Ascending aorta (tissue), 2 donors: ENCODE measurements at places on chromosomes 1 and 21. TPM values are rescaled to one million over a fixed set of nuclear protein-coding genes. Genes with fewer than 3 reads are reported as not detected.

Gene GNAT2
- total RNA-seq = not detected

DNA sequence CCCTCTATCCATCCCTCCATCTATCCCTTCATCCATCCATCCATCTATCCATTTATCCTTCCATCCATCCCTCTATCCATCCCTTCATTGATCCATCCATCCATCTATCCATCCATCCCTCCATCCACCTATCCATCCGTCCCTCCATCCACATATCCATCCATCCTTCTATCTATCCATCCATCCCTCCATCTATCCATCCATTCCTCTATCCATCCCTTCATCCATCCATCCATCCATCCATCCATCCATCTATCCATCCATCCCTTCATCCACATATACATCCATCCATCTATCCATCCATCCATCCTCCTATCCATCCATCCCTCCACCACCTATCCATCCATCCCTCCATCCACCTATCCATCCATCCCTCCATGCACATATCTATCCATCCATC is 23.6 kb downstream of the MATN1 start:
- no peak for DNase-seq

- DNase-seq = peak; percentile 74
Measured at GRCh38 chr1:157105988-157106812, 6.6 kb upstream of the ETV3L start.

Gene RRP1
- total RNA-seq = 52.0 TPM

Gene CCDC185
- total RNA-seq = not detected

- no peak for DNase-seq
Measured at GRCh38 chr1:93483606-93484005, 35.7 kb downstream of the FNBP1L start.

DNA sequence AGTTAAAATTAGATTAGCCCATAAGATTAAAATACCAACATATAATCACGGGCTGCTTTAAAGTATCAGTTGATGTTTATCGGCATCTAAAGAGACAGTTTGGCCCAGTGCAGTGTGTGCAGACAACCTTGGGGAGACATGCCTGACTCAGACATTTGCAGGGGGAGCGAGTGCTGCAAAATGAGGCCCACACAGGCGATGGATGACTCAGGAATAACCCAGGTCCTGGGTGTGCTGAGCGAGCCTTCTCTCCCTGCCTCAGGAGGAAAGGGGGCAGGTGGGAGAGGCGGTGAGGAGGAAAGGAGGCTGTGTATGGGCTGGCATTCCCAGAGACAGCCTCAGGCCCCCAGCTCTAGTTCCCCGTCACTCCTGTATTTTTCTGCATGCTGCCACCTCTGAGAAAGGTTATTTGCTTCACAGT is 9.0 kb downstream of the SLC9A1 start:
- peak; percentile 31 for DNase-seq

Gene ASCL5
- not detected for total RNA-seq

Gene S100A9
- total RNA-seq = 764 TPM
